ENCODE measurements at places on chromosomes 4 and X.

- no peak for DNase-seq
These were observed 57.6 kb downstream of the SLC4A4 start for GRCh38 chr4:71396382-71396781.

DNA sequence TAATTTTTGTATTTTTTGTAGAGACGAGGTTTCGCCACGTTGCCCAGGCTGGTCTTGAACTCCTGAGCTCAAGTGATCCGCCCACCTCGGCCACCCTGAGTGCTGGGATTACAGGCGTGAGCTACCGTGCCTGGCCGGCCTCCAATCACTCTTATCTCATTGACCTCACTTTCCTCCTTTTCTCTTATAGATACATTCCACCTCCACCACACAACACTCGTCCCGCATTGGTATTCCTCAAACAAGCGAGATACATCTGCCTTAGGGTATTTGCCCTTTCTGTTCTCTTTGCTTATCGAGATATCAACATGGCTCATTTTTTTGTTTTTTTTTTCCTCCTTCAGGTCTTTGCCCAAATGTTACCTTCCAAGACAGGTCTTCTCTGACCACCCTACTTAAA, 1.8 kb upstream of the PRPS1 start:
- DNase-seq: no peak

DNA sequence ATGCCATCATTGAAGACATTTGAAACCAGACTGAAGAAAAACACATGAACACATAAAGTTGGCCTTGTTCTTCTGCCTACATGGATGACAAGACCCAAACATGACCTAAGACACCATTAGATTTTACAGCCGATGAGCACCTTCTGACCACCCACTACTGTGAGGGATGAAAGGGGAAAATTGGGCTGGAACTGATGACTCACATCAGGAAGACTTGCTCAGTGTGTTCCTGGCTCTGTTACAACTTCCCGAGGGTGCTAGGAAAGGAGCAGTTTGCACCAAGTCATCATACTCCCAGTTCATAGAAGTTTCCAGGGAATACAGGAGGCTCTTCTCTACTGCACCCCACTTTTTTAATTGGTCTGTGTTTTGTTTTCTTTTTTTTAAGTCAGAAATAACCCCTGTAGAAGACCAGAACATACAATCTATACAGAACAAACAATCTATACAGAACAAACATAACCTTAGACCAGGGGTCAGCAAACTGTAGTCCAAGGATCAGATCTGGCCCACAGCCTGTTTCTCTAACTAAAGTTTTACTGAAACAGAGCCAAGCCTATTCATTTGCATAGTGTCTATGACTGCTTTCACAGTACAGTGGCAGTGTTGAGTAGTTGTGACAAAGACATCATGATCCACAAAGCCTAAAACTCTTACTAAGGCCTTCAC, 25.3 kb downstream of the BTC start:
- no peak for DNase-seq

- DNase-seq: no peak
These were observed 680.7 kb upstream of the BOD1L1 start for GRCh38 chr4:14308229-14308651.

DNA sequence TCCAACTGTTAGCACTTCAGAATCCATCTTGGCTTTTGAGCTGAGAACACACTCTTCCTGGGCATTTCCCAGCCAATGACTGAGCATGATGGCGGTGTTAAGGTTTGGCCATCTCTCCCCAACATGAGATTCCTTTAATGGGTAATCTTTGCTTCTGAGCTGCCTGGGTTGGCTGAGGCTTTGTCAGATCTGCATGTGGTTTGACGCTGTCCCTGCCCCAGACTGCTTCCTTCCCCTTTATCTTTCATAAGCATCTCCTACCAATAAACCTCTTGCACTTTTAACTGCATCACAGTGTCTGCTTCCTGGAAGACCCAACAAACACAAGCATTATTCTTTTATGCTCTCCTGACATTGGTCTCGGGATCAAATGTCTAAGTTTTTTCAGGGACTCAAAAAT, 31.5 kb upstream of the DIPK2B start:
- no peak for DNase-seq

GRCh38 chr4:139629436-139630125, 36.0 kb upstream of the MGST2 start:
- DNase-seq: no peak

DNA sequence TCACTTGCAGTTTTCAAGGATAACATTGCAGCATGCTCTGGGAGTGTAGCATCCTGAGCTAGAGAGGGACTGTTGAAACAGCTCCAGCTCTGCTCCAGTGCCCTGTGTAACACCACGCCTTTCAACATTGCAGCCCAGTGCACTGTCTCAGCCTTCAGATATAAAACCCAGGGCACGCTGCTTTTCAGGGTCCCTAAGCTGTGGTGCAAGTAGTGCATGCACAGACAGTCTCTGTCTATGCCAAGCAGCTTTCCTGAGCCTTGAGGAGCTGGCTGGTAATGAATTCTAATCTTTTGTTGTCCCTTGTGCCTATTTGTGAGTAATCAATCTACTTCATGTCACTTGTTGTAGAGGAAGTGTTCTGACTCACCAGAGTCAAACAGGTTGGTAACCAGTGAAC, 897.0 kb downstream of the ARAP2 start:
- no peak for DNase-seq

Measured in activated CD8-positive, alpha-beta memory T cell treated with anti-CD3 and anti-CD28 coated beads, Interleukin-2, amount 50 U/mL, for 4 hours (primary cell).